Activated CD8-positive, alpha-beta memory T cell treated with anti-CD3 and anti-CD28 coated beads for 48 hours (primary cell): ENCODE measurements at places on chromosomes 2 and 18.

- DNase-seq, result no peak
These were observed at the start of gene SP9 for GRCh38 chr2:174334781-174335251. TSS of gene SP9 (plus strand) at chr2:174334954. CDS start at chr2:174335093, 139 bp downstream.

DNA sequence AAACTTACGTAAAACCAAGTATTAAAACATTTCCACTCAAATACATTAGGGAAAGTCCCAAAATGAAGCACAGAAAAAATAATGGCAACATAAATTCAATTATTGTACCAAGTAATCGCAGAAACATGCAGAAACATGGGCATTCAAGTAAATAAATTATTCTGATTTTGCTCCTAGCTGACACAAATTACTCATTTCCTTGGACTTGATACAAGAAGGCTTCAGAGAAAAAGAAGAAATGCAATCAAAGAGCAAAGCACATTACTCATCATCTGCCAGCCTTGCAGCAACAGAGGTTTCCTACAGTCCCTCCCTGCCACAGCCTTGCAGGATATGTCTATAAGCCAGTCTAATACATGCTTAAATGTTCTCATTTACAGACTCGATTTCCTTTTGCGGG lies 439.8 kb upstream of the LYPD1 start:
- no peak for DNase-seq

DNA sequence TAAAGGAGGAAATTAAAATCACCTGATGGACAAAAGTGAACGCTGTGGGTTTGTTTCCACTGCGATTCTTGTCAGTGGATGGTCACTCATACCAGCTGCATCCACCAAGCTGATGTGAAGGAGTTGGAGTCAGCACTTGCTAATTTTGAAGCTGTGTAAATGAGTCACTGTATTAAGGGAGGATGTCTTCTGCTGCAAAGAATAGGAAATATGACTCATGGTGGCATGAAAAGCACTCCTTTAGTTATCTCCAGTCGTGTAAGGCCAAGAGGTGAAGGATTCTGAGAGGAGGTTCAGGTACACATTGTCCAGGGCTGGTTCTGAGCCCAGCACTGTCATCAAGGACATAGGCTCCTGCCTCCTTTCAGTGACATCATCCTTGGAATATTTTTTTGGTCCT lies 71.7 kb upstream of the SKOR2 start:
- no peak for DNase-seq

GRCh38 chr2:168178520-168179324 lies 68.7 kb downstream of the STK39 start:
- DNase-seq, result no peak

DNA sequence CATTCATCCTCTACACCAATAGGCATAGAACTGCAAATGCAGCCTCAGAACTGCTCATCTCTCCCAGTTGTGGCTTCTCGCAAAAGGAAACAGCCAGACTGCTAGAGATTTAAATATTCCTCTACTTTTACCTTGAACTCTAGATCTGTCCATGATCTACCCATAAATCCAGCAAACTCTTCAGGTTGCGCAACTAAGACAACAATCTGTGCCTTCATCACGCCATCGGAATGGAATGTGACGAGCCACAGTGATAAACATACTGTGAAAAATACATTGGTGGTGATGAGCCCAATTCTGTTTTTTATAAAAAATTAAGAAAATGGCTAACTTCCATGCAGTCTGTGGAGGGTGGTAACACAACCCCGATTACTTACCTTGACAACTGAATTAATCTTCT lies 626.7 kb downstream of the LRRTM4 start:
- no peak for DNase-seq

GRCh38 chr2:198285216-198285615 lies 480.8 kb downstream of the PLCL1 start:
- no peak for DNase-seq

- DNase-seq, result no peak
These were observed 66.0 kb upstream of the CCDC85A start for GRCh38 chr2:56117764-56118163.

DNA sequence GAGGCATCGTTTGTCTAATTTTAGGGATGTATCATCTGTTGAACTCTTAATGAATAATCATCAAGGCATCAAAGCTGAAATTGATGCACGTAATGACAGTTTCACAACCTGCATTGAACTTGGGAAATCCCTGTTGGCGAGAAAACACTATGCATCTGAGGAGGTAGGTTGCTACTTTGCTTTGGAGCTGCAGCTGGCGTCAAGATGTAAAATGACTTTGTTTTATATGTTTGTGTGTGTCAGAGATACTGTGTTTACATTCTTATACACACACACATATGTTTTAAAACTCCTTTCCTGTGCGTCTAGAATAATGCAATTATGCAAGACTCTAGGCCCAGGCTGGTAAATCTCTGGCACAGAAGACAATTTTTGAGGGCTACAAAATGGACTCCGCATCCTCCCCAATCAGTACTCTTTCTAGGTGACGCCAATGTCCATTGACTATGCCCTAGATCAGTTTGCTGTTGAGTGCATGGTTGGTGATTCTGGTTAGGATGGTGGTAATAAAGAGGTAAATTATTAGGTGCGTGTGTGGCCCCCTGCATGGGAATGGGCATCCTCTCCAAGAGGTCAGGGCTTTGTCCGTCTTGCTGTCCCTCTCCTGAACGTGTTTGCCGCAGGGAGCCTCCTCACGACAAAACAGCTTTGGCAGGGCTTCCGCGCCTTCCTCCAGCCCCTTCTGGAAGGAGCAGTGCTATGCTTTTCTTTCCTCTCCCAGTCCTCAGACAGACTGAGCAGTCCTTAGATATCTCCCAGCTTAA lies 68.2 kb upstream of the EML6 start:
- no peak for DNase-seq

- DNase-seq, result no peak
These were observed 16.8 kb upstream of the LPIN1 start for GRCh38 chr2:11729362-11730212.

GRCh38 chr2:133456156-133456555 lies 112.1 kb downstream of the NCKAP5 start:
- DNase-seq, result no peak

DNA sequence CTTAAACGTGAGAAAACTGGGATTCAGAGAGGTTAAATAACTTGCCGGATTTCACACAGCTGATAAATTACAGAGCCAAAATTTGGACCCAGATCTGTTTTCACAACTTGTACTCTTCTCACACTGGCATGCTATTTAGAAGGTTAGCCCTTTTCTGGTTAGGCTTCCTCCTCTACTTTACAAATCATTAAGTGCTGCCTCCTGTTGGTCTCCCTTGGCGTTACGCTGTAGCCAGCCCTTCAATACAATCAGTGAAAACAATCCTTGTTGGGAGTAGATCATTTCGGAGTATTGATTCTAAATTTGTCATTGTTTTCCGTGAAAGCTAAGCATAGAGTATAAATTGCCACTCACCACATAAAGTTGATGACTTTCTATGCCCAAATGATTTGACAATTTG lies 153.5 kb downstream of the ARHGAP15 start:
- DNase-seq, result no peak
